ENCODE measurements at places on chromosomes 5 and 9.

DNA sequence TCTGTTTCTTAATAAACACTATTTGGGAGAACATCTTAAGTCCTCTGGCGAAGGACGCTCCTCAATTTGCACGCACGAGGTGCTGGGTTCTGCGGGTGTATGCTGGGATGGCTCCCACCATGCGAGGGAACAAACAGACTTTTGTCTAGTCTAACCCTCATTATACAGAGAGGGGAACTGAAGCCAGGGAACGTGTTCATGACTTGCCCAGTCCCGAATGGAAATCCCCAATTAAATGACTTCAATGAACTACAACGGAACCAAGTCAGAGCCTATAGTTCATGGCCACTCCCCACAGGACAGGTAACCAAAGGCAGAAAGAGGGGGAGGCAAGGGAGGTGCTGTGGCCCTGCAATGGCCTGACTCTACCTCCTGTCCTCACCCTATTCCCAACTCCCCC, 9.3 kb downstream of the TLE1 start:
- no peak for DNase-seq

DNA sequence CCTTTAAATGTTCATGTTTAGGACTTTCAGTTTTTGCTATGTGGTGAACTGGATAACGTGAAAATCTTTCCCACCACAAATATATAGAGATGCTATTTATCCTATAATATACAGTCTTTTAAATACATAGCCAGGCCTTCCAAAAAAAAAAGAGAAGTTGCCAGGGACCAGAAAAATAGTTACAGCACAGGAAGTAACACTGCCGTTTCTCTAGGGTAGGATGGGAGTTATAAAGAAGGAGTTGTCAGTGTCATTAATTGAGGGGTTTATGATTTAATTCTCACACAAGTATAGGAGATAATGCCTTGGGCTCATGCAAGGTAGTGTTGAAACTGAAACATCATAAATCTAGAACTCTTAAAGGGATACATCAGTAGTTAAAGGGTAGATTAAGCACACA, 83.9 kb downstream of the LRRC70 start:
- DNase-seq = peak; percentile 2

DNA sequence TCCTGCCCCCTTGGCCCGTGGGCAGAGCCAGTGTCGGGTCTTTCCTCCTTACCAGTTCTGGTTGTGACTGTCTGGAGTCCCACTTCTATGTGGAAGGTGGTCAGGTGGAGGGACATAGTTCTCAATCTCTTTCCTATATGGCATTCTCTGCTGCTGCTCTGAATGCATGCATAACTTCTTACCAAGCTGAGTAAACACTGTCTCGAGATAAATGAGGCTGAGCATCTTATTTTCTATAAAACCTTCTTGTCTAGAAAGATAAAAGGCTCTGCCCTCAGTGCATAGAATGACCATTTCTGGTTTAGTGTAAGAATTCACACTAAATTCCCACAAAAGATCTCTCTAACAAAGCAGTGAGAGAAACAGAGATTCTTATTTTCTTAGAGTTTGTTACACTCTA, 106.2 kb upstream of the TBC1D2 start:
- DNase-seq = no peak

DNA sequence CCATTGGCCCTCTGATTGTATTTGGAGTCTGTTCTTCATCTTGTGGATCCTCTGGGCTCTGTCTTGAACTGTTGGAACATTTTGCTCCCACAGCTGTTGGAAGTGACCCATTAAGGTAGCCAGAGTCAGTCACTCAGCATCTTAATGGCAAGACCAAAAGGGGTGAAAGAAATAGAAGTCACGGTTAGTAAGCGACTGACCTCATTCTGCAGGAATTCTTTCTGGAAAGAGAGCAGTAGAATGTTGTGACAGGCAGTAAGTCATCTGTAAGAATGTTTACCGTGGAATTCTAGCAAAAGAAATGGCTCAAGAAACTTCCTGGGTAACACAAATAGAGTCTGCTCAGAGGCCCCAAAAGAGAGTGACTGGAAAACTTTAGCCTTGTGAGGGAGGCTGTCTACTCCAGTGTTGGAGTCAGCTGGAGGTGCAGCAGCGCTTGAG, 28.6 kb upstream of the TNC start:
- DNase-seq = no peak

GRCh38 chr5:81247441-81247972, 14.4 kb downstream of the CKMT2 start:
- DNase-seq = no peak

- no peak for DNase-seq
Observed at GRCh38 chr5:149938279-149938678, 6.3 kb downstream of the PDE6A start.

DNA sequence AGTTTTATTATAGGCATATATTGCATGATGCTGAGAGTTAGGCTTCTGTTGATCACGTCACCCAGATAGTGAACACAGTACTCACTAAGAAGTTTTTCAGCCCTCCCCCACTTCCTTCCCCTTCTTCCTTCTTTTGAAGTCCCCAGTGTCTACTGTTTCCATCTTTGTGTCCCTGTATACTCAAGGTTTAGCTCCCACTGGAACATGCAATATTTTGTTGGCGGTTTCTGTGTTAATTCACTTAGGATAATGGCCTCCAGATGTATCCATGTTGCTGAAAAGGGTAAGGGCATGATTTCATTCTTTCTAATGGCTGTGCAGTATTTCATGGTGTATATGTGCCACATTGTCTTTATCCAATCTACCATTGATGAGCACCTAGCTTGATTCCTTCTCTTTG, 764.3 kb downstream of the MTRR start:
- DNase-seq = no peak

- DNase-seq = no peak
Observed at GRCh38 chr9:33140401-33141360, 26.5 kb downstream of the B4GALT1 start.

DNA sequence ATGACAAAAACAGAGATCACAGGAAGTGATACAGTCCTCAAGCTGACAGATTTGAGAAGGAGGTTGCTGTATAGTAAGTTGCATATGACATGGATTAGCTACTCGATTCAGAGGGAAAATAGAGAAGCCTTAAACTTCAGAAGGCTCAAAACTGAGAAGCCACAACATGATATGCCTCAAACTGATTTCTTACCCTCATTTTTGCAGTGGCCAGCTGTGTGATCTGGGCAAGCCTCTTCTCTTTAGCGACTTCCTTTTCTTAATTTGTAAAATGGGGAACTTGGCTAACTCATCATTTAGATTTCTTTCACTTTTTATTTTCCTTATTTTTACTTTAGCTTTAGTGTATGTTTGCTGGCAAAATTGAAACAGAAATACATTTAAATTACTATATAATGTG, 421.1 kb downstream of the KIF4B start:
- peak; percentile 11 for DNase-seq

GRCh38 chr9:137189297-137190295, 1.1 kb downstream of the SSNA1 start:
- peak; percentile 44 for DNase-seq

DNA sequence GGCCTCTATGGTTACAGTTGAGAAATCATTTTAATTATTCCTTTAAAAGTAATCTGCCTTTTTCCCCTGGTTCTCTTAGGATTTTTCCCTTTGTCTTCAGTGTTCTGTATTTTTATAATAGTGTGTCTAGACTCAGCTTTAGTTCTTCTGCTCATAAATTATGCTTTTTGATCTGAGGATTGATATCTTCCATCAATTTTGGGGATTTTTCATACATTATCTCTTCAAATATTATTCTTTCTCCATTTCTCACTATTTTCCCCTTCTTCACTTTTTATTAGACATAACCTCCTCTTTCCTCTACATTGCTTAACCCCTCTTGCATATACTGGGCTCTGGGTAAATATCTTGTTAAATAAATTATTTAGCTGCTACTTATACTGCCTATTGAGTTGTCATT, 36.3 kb upstream of the IL13 start:
- DNase-seq = no peak

DNA sequence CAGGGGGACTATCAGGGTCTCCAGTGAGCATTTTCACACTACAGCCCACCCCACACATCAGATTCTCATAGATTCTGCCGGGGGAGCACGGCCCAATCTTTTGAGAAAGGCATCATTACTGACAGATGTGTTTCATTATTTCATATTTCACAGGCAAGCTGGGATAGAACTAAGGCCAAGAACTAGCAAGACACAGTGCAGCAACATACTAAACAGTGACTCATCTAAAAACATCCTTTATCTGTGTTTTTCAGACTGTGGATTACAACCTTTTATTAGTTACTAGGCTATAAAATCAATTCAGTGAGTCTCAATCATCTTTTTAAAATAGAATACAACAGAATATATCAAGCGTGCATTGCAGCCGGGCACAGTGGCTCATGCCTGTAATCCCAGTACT, 59.8 kb downstream of the CPLANE1 start:
- DNase-seq = no peak

Data from RPMI8226 (cell line).